ENCODE measurements at places on chromosomes 13 and 19.
A peak's percentile ranks its signal among the peaks of the same experiment; 100 is the strongest.

GRCh38 chr19:43760941-43761340, 6.2 kb upstream of the SMG9 start:
- DNase-seq, result no peak

- DNase-seq, result no peak
Measured at GRCh38 chr13:33017323-33017929, 1.2 kb downstream of the KL start.

- DNase-seq, result no peak
Measured at GRCh38 chr13:90299238-90299637, 1048.2 kb upstream of the MIR17HG start.

DNA sequence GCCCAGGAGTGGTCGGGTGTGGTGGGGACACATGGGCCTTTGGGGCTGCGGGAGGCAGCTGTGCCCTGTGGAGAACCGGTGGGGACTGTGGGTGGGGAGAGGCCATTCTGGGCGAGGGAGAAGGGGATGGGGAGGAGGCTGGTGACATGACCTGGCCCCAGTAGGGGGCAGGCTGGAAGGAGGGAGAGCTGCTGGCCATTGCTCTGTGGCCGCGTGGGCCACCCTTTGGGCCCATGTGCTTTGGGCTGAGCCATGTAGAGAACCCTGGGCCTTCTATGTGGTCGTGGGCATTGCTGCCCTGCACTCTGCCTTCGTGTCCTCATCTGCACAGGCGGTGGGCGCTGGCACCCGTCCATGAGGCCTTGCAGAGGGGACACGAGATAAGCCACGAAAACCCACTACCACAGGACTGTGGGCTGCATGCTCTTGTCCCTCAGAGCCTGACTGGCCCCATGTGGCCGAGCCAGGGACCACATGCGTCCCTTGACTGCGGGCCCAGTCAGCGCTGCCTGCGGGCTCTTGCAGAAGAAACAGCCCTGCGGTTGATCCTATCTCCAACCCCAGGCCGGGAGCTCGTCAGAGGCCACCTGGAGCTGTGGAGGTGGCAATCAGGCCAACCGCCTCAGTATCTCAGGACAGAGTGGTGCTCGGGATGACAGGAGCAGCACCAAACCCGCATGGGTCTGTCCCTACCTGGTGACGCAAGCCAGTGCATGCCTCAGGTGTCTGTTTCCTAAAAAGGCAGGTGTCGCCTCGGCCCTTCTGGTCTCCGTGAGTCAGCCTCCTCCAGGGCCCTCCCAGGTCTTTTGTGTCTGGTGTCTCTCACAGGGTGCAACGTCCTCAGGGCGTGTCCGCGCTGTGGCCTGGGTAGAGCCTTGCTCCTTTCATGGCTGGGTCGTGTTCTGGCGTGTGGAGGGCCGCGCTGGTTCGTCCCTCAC, 14.3 kb downstream of the FZR1 start:
- no peak for DNase-seq

DNA sequence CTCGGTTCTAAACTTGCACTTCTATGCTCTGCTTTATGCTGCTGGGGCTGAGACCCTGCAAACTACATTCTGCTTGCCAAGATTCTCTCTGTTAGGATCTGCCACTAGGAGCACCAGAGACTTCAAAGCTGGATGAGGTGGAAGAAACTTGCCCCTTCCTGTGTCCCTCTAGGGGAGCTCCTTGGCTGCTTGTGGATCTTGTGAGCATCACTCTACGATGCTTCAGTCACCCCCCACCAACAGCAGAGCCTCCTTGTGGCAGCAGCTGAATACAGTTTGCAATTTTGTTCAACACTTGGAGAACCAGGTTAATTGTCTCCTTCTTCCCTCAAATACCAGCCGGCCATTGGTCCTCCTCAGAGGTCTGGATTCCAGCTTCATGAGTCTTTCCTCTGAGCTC, 310.6 kb downstream of the FGF14 start:
- no peak for DNase-seq

DNA sequence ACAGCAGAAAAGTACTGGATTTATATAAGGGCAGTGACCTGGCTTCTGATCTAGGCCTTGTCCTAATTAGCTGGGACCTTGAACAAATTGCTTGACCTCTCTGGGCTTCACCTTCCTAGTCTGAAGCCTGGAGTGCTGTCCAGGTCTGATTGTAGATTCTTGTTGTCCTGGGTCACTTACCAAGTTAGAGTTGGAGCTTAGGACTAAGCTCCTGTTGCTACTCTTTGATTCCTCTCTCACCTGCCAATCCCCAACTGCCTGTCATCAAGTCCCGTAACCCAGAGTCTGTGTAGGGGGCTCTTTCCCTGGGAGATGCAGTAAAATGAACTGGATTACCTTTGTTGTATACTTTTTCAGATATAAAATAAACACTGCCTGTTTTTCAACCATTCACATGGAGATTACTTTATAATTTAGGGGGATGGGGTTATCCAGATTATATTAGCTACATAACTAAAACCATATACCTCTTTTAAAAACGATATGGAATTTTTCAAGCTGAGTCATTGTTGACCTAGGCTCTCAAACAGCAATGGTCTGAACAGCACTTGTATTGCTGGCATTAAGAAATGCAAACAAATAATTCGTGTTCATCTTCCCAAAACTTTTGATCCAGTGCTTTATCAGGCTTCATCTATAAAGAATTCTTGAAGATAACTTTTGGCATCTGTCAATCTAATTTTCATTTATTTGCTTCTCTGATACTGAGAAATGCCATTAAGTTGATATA, 5.8 kb downstream of the ARHGAP35 start:
- no peak for DNase-seq

- DNase-seq, result no peak
Measured at GRCh38 chr13:43528992-43529391, 257.8 kb downstream of the ENOX1 start.

DNA sequence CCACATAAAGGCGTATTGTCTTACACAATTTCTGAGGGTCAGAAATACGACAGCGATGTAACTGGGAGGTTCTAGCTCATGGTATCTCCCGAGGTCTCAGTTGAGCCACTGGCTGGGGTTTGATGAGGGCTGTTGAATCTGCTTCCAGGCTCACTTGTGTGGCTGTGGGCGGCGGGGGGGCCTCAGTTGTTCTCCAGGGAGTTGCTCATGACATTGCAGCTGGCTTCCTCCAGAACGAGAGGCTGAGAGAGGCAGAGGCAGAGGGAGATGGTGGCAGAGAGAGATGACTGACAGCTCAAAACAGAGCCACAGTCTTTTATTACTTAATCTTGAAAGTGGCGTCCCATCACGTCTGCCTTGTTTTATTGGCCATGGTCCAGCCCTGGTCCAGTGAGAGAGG, 6.2 kb upstream of the NLRP5 start:
- DNase-seq, result no peak

DNA sequence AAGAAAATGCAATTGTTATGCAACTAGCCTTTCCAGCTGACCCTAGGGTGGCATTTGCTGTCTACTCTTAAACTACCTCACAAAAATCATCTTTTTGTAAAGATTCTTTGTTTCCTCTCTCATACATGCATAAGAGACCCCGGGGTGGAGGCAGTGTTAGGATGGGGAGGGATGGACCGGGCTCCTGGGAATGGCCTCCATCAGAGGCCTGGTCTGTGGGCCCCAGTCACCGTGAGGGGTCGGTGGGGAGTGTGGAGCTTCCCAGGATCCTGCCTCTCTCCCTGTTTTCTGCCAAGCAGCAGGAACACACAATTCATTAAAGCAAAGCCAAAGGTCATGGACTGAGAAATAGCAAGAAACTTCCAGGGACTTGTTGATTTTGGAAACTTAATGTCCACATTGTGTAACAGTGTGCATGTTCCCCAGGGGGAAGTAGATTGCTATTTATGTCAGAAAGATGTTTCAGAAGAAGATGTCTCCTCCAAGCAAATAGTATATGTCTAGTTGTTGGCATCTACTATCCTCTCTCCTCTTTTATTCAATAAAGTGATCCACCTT, 241.4 kb downstream of the ENOX1 start:
- no peak for DNase-seq

- DNase-seq, result peak; percentile 34
Measured at GRCh38 chr19:591099-591958, 1.6 kb downstream of the HCN2 start.

DNA sequence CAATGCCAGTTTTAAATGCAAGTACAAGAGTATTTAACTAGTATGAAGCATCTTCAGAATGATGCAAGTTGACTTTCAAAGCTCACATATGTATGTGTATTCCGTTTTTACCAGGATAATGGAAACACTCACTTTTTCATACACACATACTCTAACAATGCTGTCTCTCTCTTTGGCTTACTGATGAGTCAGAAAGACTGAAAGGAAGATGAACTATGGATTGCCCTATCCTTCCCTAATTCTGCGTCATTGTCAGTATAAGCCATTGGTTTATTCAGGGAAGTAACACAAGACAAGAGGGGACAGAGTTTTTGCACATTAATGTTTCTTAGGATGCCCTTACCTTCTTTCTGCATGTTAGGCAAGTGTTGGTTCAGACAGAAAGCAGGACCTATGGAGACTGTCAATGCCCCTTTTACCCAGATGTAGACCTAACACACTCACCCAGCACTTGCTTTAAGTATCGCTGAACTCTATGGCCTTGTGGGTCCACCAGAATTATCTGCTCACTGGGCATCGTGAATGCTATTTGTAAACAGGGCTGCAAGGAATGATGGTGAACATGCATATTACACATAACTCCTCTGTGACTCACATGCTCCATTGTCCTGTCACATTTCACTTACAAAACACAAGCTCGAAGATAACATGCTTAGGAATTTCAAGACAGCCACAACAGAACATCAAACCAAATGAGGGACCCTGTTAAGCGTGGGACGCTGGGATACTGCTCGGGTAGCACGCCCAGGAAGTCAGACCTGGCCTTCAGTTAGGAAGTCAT, 10.0 kb upstream of the OXGR1 start:
- no peak for DNase-seq

DNA sequence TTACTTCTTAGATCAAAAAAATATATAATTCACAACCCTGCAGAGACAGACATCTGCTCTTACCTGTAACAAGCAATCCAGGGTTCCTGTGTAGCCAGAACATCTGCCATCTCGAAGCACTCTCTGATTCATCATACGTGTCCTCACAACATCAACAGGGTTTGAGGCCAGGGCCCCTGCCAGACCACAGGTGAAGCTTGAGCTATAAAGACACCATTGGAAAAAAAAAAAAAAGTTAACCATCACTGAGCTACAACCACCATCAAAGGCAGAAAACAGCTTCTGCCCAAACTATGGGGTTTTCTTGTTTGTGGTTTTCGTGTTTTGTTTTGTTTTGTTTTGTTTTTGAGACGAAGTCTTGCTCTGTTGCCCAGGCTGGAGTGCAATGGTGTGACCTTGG, 19.3 kb downstream of the SLC25A30 start:
- no peak for DNase-seq

DNA sequence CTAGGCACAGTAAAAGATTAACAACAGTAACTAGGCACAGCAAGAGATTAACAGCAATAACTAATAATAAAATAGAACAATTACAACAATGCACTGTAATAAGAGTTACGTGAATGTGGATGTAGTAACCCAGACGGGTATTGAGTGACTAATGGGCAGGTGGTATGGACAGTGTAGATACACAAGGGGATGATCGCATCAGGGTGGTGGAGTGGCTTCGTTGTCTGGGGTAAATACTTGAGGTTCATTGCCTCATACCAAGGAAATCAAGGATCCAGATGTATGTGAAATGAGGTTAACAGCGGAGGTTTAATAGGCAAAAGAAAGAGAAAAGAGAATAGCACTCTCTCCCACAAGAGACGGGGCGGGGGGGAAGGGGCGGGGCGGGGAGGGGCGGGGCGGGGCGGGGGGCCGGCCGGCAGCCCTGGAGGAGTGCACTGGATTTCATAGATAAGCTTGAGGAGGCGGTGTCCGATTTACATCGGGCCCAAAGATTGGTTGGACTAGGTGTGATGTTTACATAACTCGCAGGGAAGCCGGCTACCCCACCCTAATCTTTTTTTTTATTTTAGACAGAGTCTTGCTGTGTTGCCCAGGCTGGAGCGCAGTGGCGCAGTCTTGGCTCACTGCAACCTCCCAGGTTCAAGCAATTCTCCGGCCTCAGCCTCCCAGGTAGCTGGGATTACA, 106.3 kb downstream of the KCTD15 start:
- DNase-seq, result no peak

DNA sequence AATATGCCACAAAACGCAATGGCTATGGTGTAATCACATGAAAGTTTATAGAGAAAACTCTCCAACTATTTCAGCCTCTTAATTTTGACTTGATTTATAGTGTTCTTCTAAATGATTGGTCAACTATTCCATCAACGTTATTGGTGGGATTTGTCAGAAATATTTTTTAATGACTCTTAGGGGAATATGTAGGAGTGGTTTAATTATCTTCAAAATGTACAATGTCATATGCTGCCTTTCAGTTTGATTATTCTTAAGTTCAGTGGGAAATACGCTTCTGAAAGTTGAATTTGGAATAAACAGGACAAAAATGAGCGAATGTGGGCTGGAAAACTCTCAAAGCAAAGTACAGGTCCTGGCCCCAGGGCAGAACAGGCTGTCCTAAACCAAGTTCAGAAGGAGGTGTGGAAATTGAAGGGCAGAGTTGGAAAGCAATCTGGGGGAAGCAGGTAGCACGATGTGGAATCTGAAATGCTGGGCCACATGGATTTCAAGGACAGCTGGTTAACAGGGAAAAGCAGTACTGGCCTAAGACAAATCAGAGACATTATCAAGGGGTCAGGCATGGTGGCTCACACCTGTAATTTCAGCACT, 60.8 kb upstream of the MYCBP2 start:
- DNase-seq, result no peak

- DNase-seq, result peak; percentile 50
Measured at GRCh38 chr13:30832845-30833332, 73.2 kb upstream of the MEDAG start.

DNA sequence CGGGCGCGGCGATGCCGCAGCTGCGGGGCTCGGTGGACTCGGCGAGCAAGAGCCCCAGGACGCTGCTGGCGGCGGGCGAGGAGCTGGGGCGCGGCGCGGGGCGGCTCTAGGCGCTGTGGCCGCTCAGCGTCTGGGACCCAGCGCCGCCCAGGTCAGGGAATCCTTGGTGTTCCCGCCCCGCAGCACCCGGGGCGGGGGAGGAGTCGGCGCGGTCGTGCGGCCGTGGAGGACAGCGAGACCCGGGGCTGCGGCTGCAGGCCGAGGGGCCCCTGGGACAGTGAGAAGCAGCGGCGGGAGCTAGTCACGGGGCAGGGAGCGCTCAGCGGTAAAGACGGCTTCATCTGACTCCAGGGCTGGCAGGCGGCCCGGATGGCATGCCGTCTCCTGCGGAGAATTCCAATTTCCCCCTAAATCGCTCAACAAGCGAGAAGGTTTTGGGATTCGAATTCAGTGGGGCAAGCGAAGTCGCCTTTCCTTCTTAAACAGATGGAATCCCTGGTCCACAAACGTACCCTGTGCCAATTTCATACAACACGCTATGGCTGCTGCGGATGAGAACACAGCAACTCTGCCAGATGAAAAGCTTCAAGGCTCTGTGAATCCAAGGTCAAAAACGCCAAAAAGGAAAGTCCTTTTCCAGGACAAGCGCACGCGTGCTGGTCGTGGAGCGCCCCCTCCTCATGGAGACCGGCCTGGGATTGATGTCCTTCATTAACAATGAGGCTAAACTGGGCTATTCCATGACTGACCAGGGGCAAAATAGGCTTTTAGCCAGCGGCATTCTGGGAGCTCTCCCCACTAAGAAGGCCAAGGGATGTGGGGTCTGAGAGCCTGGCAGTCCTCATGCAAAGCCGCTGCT, 4.2 kb upstream of the ZSCAN4 start:
- peak; percentile 23 for DNase-seq

Data from T1000 (cell line).